Retina (tissue), 1 donor: ENCODE measurements at places on chromosomes 11 and 22.

DNA sequence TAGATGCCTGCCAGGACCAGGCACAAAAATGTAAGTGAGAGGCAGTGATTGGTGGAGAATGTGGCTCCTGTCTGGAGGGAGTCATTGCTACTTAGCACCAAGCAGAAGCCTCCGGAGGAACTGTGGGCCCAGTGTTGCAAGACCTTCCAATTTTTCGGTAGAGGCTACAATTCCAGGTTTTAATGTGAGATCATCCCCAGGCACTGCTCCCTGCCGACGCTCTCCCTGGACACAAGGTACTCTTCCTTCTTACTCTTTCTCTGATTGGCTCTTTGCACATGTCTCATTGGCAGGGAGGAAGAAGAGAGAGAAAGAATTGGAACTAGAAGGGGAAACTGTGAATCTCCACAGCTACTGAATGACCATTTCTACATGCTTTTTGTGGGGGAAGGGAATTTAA is 53.7 kb upstream of the EP300 start:
- DNase-seq: no peak

- DNase-seq: no peak
Observed at GRCh38 chr22:49709464-49709863, 118.2 kb downstream of the BRD1 start.

- DNase-seq: no peak
Observed at GRCh38 chr22:48187356-48187755, 1424.9 kb downstream of the TBC1D22A start.

DNA sequence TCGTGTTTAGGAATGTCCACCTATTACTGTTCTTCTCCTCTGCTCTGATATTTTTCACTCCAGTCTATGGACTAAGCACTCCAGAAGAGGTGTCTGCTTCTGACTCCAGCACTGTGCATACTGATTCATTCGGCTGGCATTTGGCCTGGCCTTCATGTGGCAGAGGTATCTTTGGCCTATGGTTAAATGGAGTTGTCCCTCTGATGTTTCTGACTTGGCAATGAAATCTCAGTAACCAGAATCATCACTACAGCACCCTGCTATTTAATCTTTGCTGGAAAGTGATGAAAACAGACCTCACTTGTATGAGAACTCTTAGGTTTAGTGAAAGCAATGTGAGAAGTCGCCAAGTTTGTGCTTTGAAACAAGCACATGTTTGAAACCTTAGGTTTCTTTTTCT is 155.2 kb downstream of the MAML2 start:
- no peak for DNase-seq

DNA sequence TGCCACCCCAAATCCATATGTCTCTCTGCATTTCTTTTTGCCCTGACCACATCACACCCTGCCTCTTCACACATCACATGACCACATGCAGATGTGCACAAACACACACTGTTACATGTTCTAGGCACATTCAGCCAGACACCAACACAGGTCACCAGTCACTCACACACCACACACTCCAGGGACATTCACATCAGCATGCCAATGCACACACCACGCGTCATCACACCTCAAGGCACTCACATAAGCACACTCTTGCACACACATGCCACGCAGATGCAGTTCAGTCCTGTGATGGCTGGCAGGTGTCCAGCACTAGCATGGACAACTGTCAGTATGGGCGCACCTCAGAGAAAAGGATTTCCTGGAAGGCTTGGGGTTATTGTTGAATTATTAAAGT is 77.0 kb upstream of the MYOD1 start:
- no peak for DNase-seq

DNA sequence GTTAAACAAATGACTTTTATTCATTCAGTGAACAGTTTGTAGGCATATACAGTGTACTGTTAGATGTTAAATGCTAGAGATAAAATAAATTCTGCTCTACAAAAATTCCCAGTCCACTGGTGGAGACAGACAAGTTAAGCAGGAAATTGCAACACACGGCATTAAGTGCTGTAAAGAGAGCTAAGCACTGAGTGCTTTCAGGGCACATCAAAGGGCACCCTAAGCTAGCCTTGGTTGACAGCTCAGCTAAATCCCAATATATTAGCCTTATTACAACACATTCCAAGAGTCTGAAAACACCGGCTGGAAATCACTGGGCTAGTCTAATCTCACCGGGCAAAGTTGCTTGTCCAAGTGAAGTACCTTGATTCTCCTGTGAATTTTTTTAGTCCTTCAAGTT is 55.1 kb downstream of the NOX4 start:
- no peak for DNase-seq

- no peak for DNase-seq
Observed at GRCh38 chr11:34905666-34906065, 10.5 kb downstream of the APIP start.

DNA sequence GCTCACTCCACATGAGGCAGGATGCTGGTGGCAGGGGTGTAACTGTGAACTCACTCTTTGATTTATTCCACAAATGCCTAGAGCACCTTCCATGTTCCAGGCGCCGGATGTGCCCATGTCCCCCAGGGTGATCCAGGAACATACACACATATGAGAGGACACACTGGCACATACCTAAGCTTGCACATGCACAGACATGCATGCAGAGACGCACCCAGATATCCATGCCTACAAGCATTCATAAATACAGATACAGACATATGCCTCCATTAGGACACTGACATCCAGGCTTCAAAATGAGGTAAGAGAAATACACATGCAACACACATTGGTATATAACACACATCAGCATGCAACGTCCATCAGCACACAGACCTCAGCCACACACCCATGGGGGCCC is 4.5 kb downstream of the OSM start:
- DNase-seq: no peak

DNA sequence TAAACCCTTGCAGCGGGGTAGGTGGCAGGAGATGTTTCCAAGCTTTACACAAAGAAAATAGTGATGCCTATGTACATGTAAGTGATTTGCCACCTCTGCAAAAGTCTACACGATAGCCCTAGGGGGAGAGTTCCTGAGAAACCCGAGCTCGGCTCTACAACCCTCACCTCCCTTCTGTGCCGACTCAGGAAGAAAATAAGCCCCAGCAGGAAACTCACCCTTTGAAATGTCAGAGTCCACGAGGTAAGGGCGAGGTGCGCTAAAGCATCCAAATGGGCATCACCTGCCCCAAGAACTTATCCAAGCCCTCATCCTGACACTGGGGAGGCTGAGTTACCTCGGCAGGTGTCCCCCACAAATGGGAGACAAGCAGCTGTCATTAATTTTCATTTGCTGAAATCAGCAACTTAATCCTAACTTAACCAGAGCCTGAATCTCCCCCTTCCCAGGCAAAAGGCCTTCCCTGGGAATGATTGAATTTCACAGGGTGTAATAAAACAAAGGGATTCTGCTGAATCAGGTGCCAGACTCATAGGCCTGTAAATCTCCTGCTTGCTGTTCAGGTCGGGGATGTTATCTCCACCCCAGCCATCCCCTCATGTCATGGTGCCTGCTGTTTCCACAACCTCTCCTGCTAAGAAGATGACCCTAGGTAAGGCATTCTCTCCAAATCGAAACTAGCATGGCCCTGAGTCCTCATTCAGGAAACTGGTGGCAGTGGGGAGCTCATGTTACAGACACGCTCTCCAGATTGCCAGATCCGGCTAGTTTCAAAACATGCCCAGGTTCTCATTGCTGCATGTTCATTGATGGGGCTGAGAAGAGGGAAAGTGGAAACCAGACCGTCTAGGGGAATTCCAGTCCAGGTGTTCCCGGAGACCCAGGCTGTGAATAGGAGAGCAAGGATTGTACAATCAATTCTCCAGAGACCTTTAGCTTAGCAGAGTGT is 105.3 kb upstream of the KIRREL3 start:
- DNase-seq: peak; percentile 56

DNA sequence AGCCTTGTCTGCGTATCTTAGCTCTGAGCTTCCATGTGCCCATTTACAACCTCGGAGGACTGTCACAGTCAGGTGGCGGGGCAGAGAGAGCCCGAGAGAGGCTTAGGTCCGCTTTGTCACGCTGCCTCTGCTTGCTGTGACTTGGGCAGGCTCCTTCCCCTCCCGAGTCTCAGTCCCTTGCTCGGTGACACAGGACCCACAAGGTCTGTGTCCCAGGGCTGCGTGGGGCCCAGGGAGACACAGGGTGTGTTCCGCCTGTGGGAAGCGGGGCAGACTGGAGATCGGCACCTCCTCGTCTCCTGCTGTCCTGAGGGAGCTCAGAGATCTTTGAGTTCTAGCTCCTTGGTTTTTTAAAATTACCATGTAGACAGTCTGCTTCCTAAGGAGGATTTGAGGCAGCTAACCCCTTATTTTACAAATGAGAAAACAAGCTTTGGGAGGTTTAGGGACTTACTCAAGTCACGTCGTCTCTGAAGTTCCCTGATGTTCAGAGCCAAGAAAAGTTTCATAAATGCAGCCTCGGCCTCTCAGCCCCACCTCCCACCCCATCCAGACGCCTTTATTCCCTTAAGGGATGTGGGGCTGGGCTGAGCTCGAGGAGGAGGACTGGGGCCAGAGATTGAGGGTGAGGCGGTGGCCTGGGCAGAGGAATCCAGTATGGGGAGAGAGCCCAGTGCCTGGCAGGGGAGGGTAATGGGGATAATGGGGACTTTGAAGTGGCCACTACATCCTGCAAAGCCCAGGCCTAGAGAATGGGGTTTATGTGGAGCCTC is 103.6 kb downstream of the NECTIN1 start:
- no peak for DNase-seq

- no peak for DNase-seq
Observed at GRCh38 chr11:125583496-125583895, 9.2 kb upstream of the STT3A start.

GRCh38 chr11:88252208-88252607 is 77.0 kb upstream of the RAB38 start:
- no peak for DNase-seq

DNA sequence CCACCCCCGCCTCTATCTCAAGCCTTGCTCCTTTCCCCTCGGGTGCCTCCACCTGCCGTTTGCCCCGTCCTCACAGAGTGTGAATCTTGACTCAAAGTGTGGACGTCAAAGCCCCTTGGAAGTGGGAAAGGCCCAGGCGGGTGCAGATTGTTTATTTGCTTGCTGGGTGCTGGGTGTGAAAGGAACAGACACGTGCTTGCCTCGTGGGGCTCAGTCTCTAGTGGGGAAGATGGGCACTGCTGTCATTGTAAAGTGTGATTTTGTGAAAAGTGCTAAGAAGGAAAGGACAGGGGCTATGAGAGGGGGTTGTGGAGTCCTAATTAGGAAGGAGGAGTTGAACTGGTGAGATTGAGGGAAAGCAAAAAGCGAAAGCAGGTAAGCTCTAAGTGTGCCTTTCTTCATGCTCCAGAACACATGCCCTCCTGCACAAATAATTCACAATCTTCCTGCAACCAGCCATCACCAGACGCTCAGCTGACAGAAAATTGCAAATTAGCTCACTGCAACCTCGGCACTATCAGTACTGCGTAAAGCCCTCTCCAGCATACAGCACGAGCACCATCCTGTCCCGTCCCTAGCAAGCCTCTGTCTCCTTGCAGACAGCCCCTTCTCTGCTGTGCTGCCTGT is 9.7 kb upstream of the GCAT start:
- no peak for DNase-seq

- DNase-seq: no peak
Observed at GRCh38 chr11:21144531-21144930, 475.1 kb downstream of the NELL1 start.

- DNase-seq: peak; percentile 78
Observed at GRCh38 chr11:19422276-19422675, 181.5 kb upstream of the E2F8 start.

GRCh38 chr22:40594924-40595323 is 41.6 kb downstream of the MRTFA start:
- DNase-seq: no peak

- no peak for DNase-seq
Observed at GRCh38 chr22:25485626-25486545, 78.6 kb upstream of the GRK3 start.

DNA sequence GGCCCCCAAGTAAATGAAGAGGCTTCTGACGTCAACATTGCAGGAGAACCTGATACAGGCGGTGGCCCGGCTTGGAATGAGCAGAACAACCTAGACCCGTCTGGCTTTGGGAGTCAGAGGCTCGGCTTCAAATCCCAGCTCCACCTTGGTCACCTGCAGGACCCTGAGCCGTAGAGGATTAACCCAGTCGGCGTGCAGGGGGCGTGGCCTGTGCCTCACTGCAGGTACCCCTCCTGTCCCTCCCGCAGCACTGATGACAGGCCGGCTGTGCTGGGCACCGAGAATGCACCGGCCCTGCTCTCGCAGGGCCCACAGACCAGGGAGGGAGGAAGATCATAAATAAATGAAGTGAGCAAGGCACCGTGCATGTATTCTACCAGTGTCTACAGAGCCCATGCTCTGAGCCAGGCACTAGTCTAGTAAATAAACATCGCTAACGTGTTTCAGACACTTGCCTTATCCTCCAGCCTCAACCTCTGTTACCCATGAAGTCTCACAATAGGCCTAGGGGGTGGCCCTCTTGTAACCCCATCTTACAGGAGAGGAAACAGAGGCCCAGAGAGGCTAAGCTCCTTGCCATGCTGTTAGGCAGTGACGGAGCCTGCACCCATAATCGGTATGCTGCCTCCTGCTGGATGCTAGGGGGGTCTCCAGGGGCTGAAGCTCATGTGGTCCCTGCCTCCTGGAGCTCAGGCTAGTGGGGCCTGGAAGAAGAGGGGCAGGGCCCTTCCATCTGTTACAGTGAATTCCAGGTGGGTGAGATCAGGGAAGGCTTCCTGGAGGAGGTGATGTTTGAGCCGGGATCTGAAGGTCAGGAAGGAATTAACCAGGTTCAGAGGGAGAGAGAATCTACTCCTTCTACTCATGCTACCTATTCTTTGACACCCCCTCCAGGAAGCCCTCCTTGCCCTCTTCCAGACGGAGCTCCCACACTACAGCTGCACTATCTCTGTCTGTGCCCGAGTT is 53.4 kb downstream of the RTL6 start:
- DNase-seq: peak; percentile 15

DNA sequence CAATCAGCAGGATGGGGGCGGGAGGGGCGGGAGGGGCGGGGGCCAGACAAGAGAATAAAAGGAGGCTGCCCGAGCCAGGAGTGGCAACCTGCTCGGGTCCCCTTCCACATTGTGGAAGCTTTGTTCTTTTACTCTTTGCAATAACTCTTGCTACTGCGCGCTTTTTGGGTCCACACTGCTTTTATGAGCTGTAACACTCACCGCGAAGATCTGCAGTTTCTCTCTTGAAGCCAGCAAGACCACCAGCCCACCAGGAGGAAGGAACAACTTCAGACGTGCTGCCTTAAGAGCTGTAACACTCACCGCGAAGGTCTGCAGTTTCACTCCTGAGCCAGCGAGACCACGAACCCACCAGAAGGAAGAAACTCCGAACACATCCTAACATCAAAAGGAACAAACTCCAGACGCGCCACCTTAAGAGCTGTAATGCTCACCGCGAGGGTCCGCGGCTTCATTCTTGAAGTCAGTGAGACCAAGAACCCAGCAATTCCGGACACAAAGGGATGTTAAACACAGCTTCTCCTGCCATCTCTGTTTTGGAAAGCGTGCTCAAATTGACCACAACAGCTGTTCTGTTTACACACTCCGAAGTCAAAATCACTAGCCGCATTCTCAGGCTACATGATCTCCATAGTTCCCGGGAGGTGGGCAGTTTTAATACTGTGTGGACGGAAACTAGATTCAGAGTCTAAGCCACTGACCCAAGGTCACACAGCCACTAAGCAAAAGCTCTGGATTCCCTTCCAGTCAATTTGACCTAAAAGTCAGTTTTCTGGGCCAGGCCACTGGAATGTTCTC is 11.9 kb downstream of the PLAAT2 start:
- DNase-seq: no peak

- DNase-seq: no peak
Observed at GRCh38 chr11:74815966-74816365, 67.3 kb downstream of the RNF169 start.
